ENCODE measurements at places on chromosomes 16 and 17. TPM values are rescaled to one million over a fixed set of nuclear protein-coding genes. Genes with fewer than 3 reads are reported as not detected.

- no peak overlapping the region for H3K4me3 ChIP-seq
- H3K27me3 ChIP-seq: no peaks in the 10 kb centered on the region
- peaks cover 5% of the 10 kb centered on the region for H3K4me1 ChIP-seq
- no peaks in the 10 kb centered on the region for H3K36me3 ChIP-seq
- DNase-seq: no peak
These were observed 26.4 kb downstream of the ADCY9 start for GRCh38 chr16:4089811-4090301.

- H3K4me1 ChIP-seq: no peaks in the 10 kb centered on the region
- no peak for DNase-seq
- no peak overlapping the region for H3K4me3 ChIP-seq
- H3K27ac ChIP-seq: no peak overlapping the region
- H3K27me3 ChIP-seq: no peaks in the 10 kb centered on the region
These were observed 252.9 kb upstream of the CDH8 start for GRCh38 chr16:62288990-62289629.

GRCh38 chr16:23544436-23544835 lies 12.7 kb downstream of the EARS2 start:
- H3K27ac ChIP-seq: no peak overlapping the region
- no peaks in the 10 kb centered on the region for H3K36me3 ChIP-seq
- no peak for DNase-seq
- H3K27me3 ChIP-seq: no peaks in the 10 kb centered on the region
- no peaks in the 10 kb centered on the region for H3K4me1 ChIP-seq
- H3K4me3 ChIP-seq: no peak overlapping the region

The NPIPB9 gene
- total RNA-seq: 2.4 TPM

GRCh38 chr16:77282345-77282744 lies 83.1 kb downstream of the SYCE1L start:
- no peak overlapping the region for H3K27ac ChIP-seq
- DNase-seq: no peak
- no peak overlapping the region for H3K4me3 ChIP-seq
- no peaks in the 10 kb centered on the region for H3K27me3 ChIP-seq
- H3K4me1 ChIP-seq: no peaks in the 10 kb centered on the region

The ABCC11 gene
- 0.48 TPM for total RNA-seq

DNA sequence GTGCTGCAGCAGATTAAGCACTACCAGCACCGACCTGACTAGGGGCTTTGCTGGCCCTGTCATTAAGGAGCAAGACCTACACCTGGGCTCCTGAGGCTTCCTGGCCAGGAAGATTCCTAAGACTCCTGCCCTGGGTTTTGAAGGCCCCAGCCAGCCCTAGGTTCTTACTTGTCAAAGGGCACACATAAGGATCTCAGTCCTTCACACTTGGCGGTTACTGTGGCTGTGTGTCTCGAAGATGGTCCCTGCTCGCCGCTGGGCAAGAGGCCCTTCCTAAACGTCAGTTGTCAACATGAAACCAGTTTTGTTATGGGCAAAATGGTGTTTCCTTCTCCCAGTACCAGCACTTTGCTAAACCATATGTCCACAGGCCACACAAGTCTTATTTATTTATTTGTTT lies 470.6 kb downstream of the TOX3 start:
- no peaks in the 10 kb centered on the region for H3K36me3 ChIP-seq
- H3K27me3 ChIP-seq: no peaks in the 10 kb centered on the region
- no peaks in the 10 kb centered on the region for H3K4me1 ChIP-seq
- H3K4me3 ChIP-seq: no peak overlapping the region
- no peak for DNase-seq

DNA sequence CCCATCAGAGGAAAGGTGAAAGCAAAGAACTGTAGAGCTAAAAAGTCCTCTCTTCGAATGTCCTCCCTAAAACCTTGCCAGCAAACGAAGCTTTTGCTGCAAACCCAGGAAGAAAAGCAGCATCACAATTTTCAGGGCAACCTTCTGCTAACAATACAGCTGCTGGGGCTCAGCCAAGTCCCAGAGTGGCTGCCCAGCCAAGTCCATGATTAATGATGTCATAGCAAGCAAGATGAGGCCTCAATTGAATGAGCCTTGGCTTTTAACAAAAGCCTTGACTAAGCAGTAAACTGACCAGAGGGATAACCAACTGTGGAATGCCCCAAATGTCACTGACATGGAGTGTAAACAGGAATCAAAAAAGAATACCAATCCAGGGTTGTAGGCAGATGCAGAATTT lies 342.7 kb downstream of the PMP22 start:
- H3K36me3 ChIP-seq: no peaks in the 10 kb centered on the region
- H3K27me3 ChIP-seq: no peaks in the 10 kb centered on the region
- no peak for DNase-seq
- H3K27ac ChIP-seq: no peak overlapping the region
- no peaks in the 10 kb centered on the region for H3K4me1 ChIP-seq
- H3K4me3 ChIP-seq: no peak overlapping the region

DNA sequence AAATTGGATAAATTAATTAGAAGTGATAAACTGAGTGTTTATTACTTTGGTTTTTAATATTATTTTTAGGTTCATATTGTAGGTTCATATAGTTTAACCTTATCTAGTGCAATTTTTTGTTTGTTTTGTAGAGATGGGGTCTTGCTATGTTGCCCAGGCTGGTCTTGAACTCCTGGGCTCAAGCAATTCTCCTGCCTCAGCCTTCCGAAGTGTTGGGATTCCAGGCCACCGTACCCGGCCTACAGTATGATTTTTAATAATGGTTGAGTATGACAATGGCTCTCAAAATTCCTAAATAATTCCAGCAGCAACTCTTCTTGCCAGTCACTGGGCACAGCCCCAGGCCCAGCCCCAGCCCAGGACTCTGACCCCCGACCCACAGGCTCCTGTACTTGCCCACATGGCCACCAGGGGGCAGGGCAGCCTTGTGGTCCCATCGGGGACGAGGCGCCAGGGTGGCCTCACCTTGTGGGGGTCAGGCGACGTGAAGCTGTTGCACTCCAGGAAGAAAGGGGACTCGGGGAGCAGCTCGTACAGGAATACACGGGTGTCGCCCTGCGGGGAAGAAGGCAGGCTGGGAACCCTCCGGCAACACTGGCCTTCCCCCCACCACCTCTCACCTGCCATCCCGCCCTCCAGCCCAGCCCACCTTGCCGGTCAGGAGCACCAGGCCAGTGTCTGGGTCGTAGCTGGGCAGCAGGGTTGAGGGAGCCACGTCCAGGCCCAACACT lies 7.9 kb upstream of the PAM16 start:
- no peak overlapping the region for H3K4me3 ChIP-seq
- no peaks in the 10 kb centered on the region for H3K27me3 ChIP-seq
- H3K4me1 ChIP-seq: no peaks in the 10 kb centered on the region
- H3K36me3 ChIP-seq: no peaks in the 10 kb centered on the region
